Activated naive CD4-positive, alpha-beta T cell treated with Interleukin-2 at 50 U/mL for 16 hours (primary cell): ENCODE measurements at places on chromosomes 11 and 22.

- no peak for DNase-seq
Measured at GRCh38 chr11:83033972-83034672, 37.6 kb downstream of the RAB30 start.

GRCh38 chr11:120668537-120668936 is 157.0 kb downstream of the GRIK4 start:
- DNase-seq: no peak

DNA sequence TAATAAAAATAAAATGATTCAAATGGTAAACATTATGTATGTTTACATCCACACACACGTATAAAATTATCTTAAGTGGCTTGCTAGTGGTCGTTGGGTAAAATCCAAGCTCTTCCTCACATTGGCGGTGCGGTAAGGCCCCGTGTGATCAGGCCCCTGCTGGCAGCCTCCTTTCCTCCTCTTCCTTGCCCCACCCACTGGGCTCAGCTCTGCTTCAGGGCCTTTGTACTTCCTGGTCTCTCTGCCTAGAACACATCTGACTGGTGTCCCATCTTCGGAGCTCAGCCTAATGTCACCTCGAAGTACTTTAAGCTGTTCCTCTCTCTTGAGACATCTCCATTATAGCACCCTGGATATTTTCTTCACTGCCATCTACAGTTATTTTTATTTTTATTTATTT is 52.8 kb downstream of the OSBP2 start:
- no peak for DNase-seq

DNA sequence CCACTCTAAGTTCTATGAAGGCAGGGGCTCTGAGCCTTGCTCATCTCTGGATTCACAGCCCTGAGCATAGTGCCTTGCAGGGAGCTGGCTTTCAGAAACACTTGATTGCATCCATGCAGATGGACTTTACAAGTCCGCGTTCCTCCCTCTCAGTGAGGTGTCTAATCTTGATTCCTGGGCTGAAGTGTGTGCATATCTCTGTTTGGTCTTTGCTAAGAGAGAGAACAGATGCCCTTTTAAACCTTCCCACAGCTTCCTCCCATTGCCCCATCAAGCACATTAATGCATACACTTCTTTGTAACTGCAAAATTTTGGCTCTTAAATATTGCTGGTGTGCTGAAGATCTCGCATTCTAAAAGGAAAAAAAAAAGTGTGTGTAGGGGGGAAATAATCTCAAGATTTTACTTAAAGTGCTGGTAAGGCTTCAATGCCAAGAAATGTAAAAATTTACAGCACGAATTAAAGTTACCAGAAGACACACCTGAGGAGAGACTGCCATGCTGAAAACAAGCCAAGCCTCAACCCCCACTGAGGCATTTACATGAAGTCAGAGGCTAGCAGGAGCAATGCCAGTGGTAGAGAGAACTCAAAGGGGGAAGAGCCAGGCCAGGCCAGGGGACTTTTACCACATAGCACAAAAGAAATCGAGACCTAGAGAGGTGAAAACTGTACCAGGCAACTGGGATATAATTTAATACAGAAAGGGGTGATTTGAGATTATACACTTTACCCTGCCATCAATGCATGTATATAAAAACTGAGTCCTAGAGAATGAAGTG is 492.1 kb downstream of the SOX6 start:
- DNase-seq: no peak

- no peak for DNase-seq
Measured at GRCh38 chr22:48894064-48894671, 933.5 kb downstream of the BRD1 start.

GRCh38 chr11:109726061-109726460 is 304.1 kb downstream of the C11orf87 start:
- DNase-seq: no peak

- DNase-seq: peak; percentile 54
Measured at GRCh38 chr11:3855808-3856491, 486 bp downstream of the STIM1 start.

DNA sequence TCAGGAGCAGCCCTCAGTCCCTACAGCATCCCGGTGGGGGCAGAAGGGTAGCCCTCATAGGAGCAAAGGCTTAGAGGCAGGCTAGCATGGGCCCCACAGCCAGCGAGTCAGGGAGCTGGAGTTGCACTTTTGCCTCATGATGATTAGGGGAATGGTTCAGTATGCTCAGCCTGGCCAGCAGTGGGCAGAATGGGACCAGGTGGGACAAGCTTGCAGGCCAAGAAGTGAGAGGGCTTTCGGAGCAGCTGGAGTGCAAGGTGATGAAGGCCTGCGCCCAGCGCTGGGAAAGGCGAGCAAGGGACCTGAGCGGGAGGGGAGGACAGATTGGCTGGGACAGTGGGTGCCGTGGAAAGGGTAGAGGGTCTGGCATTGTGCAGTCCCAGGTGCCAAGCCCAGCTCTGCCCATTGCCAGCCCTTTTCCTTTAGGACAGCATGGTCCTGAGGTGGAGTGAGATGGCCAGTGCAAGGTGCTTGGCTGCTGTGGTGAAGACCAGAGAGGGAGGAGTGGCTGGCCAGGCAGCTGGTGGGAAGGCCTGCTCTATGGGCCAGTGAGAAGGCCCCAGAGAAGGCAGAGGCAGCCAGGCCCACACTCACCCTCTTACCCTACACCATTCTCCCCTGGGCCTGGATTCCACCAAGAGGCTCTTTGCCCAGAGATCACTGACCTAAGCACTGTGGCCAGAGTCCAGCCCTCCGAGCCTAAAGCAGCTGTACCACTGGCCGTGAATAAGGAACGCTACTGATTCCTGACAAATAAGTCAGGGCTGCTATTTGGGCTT is 47.9 kb upstream of the SUSD2 start:
- peak; percentile 7 for DNase-seq

- no peak for DNase-seq
Measured at GRCh38 chr22:32355760-32356159, 1.9 kb upstream of the RFPL3 start.

DNA sequence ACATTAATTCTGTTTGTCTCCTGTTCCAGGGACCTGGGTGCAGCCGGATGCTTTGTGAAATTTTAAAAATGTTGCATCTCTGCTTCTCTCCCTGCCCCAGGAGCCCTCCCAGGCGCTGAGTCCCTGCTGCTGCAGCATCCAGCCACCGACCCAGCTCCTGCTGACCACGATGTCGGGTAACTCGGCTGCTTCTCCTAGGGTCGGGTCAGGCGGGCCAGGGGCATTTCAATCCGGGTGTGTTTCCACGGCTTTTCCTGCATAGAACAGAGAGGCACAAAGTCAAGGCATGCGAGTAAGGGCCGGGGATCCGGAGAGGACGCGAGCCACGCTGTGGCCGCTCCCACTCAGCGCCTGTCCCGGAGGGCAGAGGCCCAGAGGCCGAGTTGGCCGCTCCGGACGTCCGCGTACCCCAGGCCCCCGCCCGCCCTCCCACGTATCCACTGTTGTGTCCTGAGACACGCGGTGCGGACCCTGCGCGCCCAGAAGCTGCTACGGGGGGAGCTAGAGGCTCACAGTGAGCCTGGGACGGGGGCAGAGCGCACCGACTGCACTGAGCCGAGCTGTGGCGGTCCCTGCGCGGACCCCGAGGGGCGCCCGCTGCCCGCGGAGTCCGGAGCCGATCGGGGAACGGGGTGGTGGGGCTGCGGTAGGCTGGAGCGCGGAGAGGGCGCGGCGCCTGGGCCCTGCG is at the start of gene POU2AF3:
TSS of gene POU2AF3 (plus strand) at position 134 of the 688 bp plus-strand sequence. CDS start at position 170, 36 bp downstream.
- DNase-seq: no peak

GRCh38 chr11:96713301-96713700 is 323.5 kb downstream of the JRKL start:
- no peak for DNase-seq
